ENCODE measurements at places on chromosomes 7 and 10.
A peak's percentile ranks its signal among the peaks of the same experiment; 100 is the strongest.

DNA sequence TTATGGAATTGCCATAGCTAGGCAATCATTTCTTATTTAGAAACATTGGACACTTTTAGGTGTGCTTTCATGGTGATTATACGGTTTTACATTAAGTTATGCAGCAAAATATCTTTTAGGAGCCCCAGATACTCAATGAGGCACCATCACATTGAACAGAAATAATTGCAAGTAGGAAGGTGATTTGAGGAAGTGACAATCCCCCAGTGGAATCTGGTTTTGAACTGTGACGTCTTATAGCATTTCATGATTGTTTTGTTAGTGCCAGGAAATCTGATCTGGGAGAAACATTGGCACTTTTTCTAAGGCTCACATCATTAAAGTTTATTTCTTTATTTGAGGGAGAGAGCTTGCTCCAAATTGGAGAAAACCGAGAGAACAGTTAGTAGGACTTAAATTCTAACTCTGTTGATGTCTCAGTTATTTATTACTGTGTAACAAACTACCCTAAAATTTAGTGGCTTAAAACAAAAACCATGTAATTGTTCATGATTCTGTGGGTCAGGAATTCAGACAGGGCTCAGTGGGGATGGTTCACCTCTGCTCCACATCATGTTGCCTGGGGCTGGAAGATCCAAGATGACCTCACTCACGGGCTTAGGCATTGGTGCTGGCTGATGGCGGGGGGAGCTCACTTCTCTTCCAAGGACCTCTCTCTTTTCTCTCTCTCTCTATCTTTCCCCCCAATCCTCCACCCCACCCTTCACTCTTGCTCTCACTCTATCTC, 78.2 kb upstream of the STEAP1B start:
- DNase-seq: no peak

- no peak for DNase-seq
Measured at GRCh38 chr10:69146759-69147158, 22.8 kb downstream of the VPS26A start.

DNA sequence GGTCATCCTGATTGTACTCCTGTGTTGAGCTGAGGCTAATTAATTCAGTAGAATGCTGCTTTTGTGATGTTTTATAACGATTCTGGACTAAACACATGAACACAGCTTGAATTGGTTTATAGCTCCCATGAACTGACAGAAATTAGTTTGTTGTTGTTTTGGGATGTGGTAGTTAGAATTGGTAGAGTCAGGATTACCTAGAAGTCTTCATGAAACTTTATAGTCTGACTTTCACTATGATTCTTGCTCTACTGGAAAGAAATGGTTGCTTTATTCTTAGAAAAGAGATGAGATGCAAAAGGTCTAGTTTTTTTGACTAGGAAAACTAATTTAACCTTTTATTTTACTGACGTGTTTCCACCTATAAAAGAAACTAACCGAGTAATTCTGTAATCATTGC, 23.4 kb upstream of the TRUB1 start:
- DNase-seq: no peak

DNA sequence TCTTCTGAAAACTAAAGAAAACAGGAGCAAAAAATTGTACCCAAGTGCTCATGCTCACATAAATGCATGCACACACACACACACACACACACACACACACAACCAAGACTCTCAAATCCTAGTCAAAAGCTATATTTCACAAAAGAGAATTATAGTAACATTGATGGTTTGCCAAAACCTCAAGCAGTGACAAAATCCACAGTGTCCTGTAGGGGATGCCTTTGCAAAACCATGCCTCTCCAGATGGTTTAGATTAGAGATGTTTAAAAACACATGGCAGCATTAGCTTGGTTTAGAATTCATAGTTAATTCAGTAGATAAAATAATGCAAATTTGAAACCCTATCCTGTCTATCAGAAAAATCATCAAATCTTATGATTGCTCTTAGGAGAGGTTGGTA, 232.2 kb downstream of the DYNC1I1 start:
- DNase-seq: no peak

GRCh38 chr7:44288381-44288685, 37.1 kb downstream of the CAMK2B start:
- no peak for DNase-seq

GRCh38 chr7:100190048-100190711, 12.5 kb downstream of the STAG3 start:
- DNase-seq: no peak

DNA sequence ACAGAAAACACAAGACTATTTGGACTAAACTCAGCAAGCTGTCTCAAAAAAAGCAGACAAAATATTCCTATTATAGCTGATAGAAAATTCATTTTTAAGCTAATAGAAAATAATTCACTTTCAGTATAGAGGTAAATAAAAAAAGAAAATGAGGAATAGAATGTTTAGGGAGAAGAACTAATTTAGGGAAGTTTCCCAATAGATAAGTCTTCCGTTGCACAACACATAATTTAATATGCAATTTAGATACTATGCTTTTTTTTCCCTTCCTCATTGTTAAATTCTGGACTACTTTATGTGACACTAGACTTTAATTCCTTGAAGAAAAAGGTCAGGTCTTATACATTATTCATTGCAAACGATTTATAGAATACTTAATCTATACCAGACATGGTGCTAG, 10.3 kb downstream of the PNPLA8 start:
- no peak for DNase-seq

GRCh38 chr7:131583430-131583829, 27.0 kb upstream of the PODXL start:
- DNase-seq: no peak

DNA sequence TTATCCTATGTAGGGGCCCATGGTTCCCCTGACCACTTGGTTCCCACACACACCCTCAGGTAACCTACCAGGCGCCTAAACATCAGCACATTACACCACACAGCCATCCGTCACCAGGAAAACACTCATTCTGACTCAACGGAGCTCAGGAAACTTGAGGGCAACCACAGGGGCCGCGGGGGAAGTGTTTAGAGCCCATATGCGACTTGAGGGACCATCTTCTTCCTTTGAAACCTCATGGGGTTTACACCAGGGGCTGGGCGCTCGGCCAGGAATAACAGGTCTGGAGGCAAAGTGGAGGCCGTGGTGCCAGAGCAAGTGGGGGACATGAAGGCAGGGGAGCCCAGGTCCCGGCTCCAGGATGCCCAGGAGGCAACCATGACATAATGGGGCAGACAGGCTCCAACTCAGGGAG, 1.5 kb downstream of the STX1A start:
- no peak for DNase-seq

GRCh38 chr10:116208956-116209567, 63.9 kb downstream of the GFRA1 start:
- no peak for DNase-seq

GRCh38 chr10:22683140-22683389, 31.3 kb downstream of the PIP4K2A start:
- no peak for DNase-seq

- no peak for DNase-seq
Measured at GRCh38 chr7:147245274-147245673, 1128.7 kb downstream of the CNTNAP2 start.

GRCh38 chr10:110944792-110945396, 25.5 kb downstream of the SHOC2 start:
- DNase-seq: no peak

DNA sequence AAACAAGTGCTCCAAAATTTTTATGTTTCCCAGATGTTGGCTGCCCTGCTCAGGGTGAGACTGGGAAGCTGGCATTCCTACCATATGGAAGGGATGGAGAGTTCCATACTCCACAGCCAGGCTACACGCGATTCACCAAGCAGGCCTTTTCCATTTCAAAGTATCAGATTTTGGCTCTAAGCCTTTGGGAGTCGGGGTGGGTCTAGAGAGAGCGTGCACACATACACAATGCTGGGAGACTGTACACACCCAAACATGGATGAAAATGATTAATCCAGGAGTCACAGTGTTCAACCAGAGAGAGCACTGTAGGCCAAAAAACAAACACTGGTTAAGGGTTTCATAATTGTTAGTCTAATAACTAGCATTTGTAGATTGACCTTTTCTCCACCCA, 295.0 kb downstream of the BICC1 start:
- no peak for DNase-seq

GRCh38 chr7:45150199-45150598, 7.4 kb upstream of the RAMP3 start:
- no peak for DNase-seq

DNA sequence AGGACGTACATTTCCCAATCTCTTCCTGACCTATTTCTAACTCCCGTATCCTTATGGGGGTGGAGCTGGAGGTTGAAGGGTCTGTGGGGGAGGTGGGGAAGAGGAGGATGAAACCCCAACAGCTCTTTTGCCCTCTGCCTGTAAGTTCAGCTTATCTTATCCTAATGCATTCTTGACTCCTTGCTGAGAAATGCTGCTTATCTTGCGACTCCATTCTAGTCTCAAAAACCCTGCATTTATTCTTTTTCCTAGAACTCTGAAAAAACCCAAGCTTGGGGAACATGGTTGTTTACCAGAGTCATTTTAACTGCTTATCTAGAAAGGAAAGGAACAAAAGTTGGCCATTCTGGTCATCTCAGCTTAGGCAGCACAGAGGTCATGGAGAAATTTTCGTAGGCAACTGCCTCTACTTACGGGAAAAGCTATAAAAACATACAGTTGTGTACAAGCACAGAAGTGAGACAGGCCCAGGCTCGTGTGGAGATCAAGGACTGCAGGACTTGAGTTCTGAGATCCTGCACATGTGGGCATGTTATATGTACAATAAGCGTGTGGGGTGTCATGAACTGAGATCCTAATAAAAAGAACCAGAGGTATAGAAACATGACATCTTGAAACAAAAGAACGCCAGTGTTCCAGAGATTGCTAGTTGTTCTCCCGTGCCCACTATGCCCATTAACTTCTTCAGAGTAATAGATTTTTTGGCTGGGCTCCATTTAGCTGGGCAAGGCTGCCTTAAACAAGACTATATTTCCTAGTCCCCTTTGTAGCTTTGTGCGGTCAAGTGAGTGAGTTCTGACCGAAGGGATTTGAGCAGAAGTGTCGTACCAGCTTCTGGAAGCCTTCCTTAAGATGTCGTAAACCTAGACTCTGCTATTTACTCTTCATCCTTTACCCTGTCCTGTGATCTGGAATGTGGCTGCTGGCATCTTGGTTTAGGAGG, 9.6 kb downstream of the INMT start:
- no peak for DNase-seq

DNA sequence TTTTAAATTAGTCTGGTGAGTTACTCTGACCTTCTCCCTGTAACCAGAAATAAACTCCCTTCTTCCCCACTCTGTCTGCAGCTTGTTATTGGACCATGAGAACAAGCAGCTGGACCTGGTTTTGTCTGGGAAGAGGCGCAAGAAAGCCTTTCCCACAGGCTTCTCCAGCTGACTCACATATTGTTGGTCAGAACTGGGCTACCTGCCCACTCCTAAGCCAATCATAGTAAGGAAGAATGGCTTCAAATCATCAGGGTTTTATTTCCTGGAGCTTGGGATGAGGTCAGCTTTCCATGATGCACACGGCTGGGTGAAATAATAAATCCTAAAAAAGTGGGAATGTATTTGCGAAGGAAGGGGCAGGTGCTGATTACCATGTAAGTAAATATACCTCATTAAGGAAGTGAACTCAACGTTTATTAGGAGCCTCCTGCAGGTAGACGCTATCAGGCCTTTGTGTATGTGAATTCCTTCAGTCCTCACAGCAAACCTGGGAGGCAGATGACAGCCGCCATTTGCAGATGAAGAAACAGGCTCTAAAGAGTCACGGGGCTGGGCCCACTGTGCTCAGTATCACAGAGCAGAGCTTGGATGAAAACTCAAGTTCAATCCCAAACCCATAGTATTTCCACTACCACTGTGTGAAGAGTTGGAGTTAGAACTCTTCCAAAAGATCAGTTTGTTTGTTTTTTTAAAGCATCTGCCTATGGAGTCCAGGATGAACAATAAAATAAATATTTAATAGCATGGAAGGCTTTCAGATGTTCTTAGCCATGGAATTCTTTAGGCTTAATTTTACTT, 32.8 kb downstream of the IL15RA start:
- DNase-seq: no peak

GRCh38 chr10:100838986-100839385, 73.8 kb upstream of the SLF2 start:
- no peak for DNase-seq

DNA sequence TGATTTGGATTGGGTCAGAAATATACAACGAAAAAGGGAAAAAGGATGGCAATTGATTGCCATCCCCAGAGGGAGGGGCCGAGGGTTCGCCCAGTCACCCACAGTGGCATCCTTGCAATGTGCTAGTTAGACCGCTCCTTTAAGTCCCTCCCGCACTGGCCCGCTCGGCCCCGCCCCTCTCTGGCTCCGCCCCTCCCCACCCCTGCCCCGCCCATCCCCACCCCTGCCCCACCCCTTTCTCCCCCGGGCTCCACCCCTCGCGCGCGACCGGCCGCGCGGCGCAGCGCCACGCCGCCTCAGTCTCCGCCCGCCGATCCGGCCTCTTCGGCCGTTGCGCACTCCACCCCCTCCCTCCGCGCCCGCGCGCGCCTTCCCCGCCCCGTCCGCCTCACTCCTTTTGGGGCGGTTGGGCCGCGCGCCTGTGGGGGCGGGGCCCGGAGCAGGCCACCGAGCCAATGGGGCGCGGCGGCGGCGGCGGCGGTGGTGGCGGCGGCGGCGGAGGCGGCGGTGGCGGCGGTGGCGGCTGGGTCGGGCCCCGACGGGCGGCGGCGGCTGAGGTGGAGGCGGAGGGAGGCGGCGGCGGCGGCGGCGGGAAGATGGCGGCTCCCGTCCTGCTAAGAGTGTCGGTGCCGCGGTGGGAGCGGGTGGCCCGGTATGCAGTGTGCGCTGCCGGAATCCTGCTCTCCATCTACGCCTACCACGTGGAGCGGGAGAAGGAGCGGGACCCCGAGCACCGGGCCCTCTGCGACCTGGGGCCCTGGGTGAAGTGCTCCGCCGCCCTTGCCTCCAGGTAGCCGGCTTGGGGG, at the start of gene VKORC1L1:
Gene VKORC1L1, plus strand, starts transcription at position 299 of the 806 bp plus-strand sequence. Its CDS starts 298 bp downstream, at position 597.
- peak; percentile 18 for DNase-seq

DNA sequence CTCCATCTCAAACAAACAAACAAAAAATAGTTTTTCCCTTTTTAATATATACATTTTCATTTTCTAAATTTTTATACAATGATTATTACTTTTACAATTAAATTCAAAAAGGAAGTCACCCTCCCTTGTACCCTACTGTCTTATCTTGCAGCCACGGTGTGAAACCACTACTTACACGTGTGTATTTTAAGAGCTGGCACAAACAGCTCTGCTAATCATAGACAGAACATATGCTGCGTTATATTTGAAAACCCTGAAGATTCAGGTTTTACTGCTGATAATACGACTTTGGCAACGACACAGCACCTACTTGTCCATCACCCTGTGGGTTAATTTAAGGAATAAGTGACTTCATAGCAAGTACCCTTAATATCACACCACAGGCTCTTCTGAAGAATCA, 991 bp downstream of the ANKRD61 start:
- no peak for DNase-seq

DNA sequence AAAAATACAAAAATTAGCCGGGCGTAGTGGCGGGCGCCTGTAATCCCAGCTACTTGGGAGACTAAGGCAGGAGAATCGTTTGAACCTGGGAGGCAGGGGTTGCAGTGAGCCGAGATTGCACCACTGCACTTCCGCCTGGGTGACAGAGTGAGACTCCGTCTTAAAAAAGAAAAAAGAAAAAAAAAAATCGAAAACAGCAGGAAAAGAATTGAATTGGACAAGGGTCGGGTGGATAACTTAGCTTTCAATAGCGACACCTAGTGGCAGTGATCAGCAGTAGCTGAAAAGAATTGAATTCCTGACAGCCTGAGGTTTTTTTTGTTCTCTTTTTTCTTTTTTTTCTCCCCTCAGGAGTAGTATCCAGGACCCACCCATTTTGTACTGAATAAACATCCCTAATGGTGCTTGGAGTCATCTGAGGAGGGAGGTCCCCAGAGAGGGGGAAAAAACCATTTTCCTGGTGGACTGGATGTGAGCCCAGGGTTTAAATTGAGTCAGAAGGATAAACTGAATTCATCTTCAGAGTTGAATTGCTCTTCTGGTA, 55.1 kb downstream of the CYCS start:
- DNase-seq: peak; percentile 27

Measured in NCI-H1436 treated with DMSO at 0.1 percent for 48 hours (cell line).